Aorta (tissue), 5 donors: ENCODE measurements at places on chromosomes 3 and 15. TPM values are rescaled to one million over a fixed set of nuclear protein-coding genes. Genes with fewer than 3 reads are reported as not detected.

Gene GOLGA8R
- 16.0 TPM for total RNA-seq

DNA sequence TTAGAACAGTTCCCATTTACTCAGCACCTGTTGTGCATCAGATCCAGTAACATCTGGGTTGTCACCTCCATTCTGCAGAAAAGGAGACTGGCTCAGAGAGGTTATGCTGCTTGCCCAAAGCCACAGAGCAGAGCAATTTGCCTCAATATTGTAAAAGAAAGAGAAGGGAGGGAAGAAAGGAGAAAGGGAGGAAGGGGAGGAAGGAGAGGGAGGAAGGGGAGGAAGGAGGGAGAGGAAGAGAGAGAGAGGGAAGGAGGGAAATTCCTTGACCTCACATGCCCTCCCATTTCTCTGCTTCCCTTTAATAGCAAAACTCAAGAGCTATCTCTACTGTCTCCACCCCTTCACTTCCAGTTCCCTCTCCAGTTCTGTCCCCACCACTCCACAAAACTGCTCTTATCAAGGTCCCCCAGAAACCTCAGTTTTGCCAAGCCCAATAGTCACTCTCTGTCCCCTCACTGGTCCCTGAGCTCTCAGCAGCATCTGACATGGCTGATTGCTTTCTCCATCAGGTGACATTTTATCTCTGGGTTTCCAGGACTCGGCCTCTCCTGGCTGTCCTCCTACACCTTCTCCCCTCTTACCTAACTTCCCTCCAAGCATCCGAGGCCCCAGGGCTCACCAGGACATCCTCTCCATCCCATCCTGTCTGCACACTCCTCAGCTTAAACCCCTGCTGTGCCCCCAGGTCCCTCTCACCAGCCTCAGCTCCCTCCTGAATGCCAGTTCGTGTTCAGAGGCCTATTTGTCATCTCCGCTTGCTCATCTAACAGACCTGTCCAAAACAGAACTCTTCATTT lies 104.7 kb upstream of the LINGO1 start:
- no peak for DNase-seq

Gene SERINC4
- not detected for total RNA-seq

Gene EFCAB12
- total RNA-seq = 0.10 TPM

DNA sequence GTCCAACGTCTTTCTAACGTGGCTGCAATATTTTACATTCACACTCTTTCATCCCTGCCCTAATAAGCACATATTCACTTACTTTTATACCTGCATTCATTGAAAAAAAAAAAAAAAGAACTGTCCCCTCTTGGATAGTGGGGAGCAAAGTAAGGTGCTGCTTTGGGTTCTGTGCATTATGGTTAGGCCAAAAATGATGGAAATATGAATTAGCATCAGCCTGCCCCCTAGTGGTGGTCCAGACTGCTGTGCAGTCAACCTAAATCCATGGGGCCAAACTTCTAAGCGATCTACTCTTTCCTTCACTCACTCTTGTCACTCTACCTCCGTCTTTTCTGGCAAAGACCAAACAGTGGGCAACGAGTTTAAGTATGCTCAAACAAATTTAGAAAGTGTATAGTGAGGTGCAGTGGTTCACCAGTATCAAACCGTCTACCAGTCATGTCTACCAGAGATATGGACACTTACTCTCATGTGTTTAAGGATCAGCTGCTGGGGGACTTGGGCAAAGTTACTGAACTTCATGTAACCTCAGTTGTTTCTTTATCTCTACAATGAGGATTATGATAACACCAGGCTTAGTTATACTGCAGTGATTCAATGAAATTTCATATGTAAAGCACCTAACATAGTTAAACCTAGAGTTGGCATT lies 61.5 kb upstream of the GRM7 start:
- no peak for DNase-seq

DNA sequence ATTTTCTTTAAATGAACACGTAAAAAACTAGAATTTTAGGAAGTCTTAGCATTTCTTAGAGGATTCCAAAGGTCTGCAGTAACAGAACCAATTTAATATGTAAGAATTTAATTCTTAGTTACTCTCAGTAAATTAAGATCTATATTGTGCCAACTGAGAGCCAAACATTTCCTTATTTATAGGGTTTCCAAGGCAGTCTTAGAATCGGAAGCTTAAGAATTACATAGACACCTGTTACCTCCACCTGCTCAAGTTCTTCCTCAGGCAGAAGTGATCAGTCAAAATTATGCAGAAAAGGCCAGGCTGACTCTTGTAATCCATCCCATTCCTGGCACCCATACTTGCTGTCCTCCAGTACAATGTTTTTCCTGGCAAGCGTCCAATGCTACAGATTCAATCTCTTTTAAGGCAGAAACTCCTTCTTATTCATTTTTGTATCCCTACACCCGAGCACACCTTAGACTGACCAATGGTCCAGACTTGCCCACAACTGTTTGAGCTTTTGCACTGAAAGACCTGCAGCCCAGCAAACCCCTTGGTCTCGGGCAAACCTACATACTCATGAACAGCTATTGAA lies 64.3 kb downstream of the NCEH1 start:
- DNase-seq = no peak

DNA sequence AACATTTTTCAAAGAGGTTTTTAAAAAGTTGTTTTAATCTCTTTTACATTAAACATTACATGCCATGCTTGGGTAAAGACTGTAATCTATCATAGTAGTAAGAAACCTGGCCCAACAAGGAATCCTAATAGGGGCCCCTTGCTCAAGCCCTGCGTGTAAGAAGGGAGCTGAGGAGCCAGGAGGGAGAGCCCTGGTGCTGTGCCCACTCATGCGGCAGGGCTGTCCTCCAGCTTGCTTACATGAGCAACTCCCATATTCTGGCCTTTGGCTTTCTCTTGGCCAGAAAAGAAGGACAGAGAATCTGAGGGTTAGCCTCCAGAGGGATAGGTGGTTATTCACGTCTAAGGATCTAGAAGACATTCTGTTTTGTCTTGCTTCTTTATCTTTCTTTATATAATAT lies 49.8 kb downstream of the KBTBD12 start:
- DNase-seq = no peak

- DNase-seq = no peak
These were observed 423.4 kb upstream of the WNT5A start for GRCh38 chr3:55910543-55910942.

DNA sequence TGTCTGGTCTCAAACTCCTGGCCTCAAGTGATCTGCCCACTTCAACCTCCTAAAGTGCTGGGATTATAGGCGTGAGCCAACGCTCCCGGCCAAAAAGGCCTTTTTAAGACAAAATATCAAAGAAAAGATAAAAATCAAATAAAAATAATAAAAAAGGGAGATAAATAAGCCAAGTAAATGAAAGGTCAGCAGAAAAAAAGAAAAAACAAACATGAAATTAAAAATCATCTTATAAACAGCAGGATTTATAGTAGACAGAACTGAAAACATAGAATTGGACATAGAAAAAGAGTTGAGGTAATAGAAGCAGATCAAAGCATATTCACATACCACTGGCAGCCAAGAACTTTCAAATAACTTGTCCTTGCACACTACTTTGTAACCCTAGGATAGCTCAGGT lies 983.4 kb downstream of the ROBO2 start:
- DNase-seq = no peak

- DNase-seq = no peak
These were observed 46.2 kb downstream of the TBL1XR1 start for GRCh38 chr3:177150970-177151627.

DNA sequence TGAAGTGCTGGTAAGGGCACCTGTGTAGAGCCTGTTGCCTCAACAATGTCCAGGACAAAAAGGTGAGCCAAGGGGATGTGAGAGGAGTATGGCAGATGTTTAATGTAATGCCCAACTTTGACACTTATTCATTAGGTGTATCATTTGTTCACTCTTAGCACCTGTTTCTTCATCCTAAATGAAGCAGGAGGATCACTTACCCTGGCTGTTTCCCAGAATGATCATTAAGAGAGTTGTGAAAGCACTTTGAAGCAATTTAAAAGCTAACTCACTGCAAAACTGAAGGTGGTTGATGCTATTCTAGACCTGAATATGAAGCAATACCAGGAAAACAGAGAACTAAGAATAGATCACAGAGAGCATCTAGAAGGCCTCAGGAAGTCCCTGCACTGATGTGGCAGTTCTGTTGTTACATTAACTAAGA lies 3.4 kb upstream of the HHLA2 start:
- DNase-seq = no peak
